ENCODE measurements at places on chromosomes 7 and 10. TPM values are rescaled to one million over a fixed set of nuclear protein-coding genes. Genes with fewer than 3 reads are reported as not detected.

EMX2 gene
- total RNA-seq = not detected

IMPDH1 gene
- 108 TPM for total RNA-seq

DNA sequence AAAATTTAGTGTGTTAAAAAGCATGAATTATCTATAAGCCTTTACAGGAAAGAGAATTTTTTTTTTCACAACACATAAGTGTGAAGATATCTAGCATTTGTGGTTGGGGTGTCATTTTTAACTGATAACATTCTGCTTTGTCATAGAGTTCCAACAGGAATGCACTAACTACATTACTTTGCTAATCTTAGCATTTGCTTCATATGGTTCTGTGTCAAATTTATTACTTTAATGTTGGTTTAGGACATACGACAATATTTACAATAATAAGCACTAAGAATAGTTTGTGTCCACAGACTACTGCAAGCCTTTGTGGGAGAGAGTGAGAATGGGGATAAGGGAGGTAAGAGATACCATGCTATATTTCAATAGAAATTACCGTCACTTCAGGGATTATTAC is 40.6 kb upstream of the MAGI2 start:
- H3K4me3 ChIP-seq = no peak overlapping the region
- H3K27ac ChIP-seq = no peak overlapping the region
- no peaks in the 10 kb centered on the region for H3K36me3 ChIP-seq
- no peak for DNase-seq
- no peaks in the 10 kb centered on the region for H3K27me3 ChIP-seq
- no peaks in the 10 kb centered on the region for H3K4me1 ChIP-seq

DNA sequence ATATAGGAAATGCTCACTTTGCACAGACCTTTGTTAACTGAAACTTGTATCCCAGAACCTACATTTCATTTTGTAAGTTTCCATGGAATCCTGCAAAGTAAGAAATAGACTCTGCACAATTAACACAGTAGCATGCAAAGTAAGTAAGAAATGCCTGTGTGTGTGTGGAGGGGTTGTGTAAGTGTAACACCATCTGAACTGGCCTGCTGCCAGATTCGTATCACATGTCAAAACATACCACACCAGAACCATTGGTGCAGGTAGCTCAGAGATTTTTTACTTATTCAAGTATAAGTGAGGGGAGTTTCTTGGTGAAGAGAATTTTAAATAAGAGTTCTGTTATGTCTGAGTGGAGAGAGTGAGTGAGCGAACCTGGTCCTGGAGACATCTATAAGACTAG is 17.9 kb upstream of the DDX21 start:
- H3K27ac ChIP-seq = peak overlapping the region; percentile 0
- no peak overlapping the region for H3K4me3 ChIP-seq
- no peak for DNase-seq
- H3K36me3 ChIP-seq = peaks cover 50% of the 10 kb centered on the region

- no peak overlapping the region for H3K4me3 ChIP-seq
- no peaks in the 10 kb centered on the region for H3K36me3 ChIP-seq
- no peaks in the 10 kb centered on the region for H3K4me1 ChIP-seq
- DNase-seq = no peak
- no peak overlapping the region for H3K27ac ChIP-seq
Observed at GRCh38 chr10:90589825-90590224, 268.0 kb downstream of the HTR7 start.

- peaks cover 21% of the 10 kb centered on the region for H3K4me1 ChIP-seq
- no peak overlapping the region for H3K27ac ChIP-seq
- no peaks in the 10 kb centered on the region for H3K36me3 ChIP-seq
- no peak for DNase-seq
Observed at GRCh38 chr10:22372917-22373316, 27.6 kb downstream of the SPAG6 start.

DNA sequence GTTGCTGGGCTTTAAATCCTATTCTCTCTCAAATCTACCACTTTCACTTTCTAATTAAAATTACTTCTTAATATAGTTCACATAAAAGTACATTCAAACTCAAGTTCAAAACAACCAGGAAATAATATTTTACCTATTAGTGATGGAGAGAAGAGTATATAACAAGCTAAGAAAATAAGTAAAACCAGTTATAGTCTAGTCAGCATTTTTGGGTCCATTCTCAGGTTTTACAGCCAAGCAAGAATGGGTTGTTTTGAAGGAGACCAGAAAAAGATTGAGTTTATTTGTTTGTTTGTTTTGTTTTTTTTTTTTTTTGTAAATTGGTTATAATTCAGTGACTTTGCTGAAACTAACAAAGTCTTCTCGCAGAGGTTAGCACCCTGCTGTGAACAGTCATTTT is 106.3 kb upstream of the PTPRZ1 start:
- no peak overlapping the region for H3K27ac ChIP-seq
- DNase-seq = no peak
- no peak overlapping the region for H3K4me3 ChIP-seq
- no peaks in the 10 kb centered on the region for H3K4me1 ChIP-seq
- H3K36me3 ChIP-seq = no peaks in the 10 kb centered on the region
- no peaks in the 10 kb centered on the region for H3K27me3 ChIP-seq
